AG04450 (cell line): ENCODE measurements at places on chromosomes 7 and 10.

- DNase-seq, result no peak
Measured at GRCh38 chr10:124149189-124150042, 56.0 kb upstream of the CHST15 start.

DNA sequence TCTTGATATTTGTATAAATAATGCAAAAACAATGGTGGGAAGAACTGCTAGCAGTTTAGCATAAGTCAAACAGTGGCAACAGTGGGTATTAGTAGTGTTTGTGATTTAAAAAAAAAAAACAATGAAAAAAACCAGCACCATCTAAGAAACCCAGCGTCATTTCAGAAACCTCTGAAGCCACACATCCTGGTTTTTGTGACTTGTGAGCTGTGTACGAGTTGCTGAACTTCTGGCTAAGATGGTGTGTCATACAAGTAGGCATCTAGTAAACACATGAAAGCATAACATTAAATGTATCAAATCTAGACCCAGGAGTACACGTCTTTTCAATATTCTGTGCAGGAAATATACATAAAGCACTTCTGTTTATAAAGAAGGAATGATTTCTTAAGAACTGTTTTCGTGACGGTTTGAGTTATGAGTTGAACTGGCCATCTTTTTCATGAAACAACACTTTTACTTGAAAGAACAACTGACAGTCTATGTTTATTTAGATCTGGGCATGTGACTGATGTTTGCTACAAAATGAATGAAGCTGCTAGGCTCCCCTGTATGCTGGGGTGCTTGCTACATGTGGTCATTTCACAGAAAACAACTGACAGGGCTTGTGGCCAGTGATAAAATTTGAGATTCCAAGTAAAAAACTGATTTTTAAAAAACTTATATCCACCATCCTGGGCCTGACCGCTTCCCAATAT lies 143.5 kb downstream of the PIP4K2A start:
- DNase-seq, result no peak

DNA sequence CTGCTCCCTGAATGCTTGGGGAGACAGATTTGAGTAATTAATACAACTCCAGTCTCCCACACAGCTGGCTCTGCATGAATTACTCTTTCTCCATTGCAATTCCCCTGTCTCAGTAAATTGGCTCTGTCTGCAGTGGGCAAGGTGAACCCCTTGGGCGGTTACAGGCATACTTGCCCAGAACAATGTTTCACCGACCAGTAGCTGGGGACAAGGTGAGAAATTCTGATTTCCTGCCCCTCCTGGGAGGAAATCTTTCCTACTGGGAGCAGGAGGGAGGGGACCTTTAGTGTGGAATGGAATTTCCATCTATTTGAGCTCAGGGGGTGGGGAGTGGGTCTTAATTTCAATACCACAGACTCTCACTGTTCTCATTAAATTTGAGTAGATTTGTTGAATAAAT lies 42.2 kb upstream of the FZD9 start:
- no peak for DNase-seq

DNA sequence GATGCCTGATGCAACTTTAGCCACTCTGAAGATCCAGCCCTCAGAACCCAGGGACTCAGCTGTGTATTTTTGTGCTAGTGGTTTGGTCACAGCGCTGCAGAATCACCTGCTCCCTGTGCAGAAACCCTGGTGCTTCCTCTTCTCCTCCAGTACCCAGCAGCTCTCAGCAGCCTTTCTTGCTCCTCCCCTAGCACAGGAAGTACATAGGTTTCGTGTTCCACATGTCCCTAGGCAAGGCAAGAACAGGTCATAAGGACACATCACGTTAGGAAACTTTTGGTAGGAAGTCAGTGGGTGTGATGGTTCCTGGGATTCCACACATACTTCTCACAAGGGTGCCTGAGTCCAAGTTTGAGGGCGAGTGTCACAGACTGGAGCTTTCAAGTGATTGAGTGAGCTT lies 167.9 kb upstream of the PRSS1 start:
- no peak for DNase-seq

DNA sequence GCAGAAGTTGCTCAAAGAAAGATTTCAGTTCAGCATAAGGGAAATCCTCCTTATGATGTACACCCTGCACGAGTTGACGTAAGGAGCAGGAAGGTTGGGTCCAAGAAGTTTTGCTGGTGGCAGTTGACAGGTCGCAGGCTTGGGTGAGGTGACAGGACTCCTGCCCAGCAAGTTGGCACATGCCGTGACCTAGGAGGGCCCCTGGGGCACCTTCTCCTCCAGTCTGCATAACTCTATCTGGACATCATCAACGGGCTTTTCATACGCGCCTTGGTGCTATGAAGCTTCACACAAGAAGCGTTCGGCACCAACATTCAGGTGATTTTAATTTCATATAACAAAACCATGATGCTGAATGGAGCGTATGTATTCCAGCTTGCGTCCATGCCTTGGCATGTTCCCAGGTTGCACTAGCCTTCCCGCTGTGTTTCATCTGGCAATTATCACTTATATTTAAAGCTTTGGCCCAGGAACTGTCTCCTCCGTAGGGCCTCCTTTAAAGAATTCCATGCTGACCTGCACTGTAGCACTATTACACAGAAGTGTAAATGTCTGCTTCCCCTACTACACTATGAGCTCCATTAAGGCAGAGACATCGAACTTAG lies 651.6 kb upstream of the FOXK1 start:
- no peak for DNase-seq

- no peak for DNase-seq
Measured at GRCh38 chr10:80622153-80622552, 84.5 kb downstream of the SH2D4B start.

GRCh38 chr7:53446170-53446569 lies 410.7 kb downstream of the POM121L12 start:
- DNase-seq, result no peak

GRCh38 chr7:74031403-74032190 lies 3.6 kb downstream of the ELN start:
- DNase-seq, result no peak

DNA sequence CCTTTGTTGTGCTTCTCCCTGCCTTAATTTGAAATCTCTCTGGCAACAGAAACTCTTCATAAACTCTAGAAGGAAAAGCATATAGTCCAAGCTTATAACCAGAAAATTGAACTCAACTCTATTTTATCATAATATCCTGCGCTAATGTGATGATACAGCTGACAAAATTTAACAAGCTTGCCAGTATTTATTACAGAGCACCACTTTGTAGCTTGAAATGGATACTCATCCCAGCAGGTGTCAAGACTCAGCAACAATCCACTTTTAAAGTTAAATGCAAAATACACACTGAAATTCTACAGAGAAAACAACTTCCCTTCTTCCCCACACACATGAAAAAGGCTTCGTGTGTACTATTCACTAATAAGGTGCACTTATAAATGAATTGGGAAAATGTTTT lies 228.9 kb downstream of the AGMO start:
- no peak for DNase-seq

DNA sequence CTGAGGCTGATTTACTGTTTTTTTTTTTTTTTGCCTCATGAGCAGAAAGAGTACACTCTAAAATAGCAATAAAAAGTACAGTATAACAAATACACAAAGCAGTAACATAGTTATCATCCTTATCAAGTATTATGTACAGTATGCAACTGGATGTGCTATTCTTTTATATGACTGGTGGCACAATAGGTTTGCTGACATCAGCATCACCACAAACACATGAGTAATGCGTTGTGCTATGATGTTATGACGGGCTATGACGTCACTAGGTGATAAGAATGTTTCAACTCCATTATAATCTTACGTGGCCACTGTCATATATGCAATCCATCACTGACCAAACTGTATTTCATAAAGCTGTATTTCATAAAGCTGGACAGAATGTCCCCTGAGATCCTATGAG lies 189.2 kb upstream of the GLI3 start:
- DNase-seq, result no peak

DNA sequence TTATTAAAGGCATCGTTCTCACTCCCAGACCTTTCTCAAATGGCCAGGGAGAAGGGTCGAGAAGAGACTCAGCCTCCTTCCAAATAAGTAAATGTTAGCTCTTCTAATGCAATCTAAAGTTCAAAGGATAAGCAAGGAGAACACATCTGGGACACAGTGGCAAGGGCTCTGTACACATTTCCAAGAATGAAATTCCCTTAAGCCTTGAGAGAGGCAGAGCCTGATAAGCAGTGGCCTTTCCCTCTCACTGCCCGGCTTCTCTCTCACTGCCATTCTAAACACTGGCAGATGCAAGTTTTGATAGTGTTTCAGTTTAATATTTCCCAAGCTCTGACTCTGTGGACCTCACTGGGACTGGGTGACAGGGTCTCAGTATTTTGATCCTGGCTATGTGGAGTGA lies 35.1 kb upstream of the EXOC4 start:
- no peak for DNase-seq

DNA sequence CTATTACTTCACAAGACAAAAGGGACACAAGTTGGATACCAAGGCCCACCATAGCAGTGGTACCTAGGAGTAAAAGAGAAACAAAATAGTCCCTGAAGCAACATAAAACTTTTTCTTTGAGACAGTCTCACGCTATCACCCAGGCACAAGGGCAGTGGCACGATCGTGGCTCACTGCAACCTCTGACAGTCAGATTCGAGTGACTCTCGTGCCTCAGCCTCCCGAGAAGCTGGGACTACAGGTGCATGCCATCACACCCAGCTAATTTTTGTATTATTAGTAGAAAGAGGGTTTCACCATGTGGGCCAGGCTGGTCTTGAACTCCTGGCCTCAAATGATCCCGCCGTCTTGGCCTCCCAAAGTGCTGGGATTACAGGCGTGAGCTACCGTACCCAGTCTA lies 59.0 kb upstream of the KCNMA1 start:
- DNase-seq, result no peak

- no peak for DNase-seq
Measured at GRCh38 chr10:86389441-86390193, 23.0 kb upstream of the GRID1 start.

- no peak for DNase-seq
Measured at GRCh38 chr10:27998178-27998953, 513 bp downstream of the ODAD2 start.

DNA sequence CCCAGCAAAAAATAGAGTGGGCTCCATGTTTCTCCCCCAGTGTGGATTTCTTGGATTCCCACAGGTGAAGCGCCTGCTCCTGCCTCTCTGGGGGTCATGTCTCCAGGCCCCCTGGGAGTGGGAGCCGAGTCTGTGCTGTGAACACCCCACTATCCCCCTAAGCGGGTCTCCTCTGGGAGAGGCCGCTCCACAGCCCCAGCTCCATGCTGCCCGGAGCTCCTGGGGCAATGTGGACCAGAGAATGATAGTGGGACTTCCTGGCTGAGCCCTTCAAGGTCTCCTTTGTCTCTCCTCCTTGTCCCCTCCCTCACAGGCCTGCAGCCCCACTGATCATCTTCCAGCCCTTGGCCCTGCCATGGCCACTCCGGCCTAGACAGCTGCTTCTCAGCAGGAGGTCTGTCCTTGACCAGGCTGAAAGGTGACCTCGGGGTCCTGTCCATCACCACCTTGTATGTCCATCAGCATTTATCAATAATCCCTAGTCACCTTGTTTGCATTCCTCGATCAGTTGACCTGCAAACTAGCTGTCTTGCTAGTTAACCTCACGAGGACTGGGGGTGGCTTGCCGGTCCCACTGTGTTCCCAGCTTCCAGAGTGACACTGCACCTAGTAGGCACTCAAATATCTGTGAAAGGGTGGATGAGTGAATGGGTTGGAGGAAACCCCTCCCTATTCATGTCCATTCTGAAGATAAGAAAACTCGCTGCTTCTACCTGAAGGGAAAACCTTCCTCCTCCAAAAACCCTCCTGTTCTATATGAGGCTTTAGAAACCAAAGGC lies 776 bp upstream of the CALML3 start:
- no peak for DNase-seq
